ENCODE measurements at places on chromosomes 7 and 10.

- DNase-seq: no peak
Measured at GRCh38 chr10:101321073-101321472, 32.9 kb upstream of the BTRC start.

GRCh38 chr10:117663750-117664149 lies 121.2 kb downstream of the EMX2 start:
- peak; percentile 3 for DNase-seq

DNA sequence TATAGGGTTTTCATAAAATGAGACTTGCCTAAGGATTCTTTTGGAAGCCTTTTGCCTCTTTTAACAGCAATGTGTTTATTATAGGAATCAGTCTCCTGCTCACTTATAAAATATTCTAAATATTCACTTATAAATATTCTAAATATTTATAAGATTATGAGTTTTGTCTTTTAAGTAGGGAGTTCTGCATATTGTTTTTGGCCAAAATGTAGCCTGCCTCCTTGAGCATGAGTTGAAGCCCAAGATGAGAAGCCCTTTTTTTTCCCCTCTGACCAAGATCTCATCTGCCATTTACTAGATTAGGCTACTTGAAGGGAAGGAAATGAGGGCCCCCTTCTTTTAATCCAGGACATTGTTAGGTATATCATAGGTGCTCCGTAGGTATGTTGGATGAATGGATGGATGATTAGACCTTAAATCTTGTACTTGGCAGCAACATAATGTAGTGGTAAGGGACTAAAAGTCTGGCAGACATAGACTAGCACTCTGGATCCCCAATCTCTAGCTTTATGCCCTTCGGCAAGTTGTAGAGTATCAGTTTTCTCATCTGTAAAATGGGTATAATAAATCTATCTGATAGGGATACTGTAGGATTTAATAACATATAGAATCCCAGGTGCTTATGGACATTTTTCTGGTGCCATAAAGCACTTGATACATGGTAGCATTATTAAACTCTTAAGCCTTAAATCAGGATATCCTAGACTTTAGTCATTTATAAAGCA lies 59.1 kb downstream of the ARID5B start:
- DNase-seq: no peak

DNA sequence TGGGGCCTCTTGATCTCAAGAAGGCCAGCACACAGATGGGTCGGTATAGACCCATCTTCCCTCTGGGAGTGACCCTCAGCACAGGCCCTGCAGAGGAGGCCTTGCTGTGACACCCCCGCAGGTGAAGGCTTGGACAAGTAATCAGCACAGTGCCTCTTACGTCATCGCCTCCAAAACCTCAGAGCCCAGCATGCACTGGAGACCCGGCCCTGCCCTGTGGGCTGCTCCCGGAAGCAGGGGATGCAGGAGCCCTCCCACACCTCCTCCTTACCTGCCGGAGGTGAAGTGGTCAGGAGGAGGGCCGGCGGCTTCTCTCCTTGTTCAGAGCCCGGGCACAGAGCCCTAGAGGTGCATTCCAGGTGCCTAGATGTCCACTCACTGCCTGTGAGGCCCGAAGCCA lies 121.4 kb downstream of the PAXIP1 start:
- DNase-seq: no peak

DNA sequence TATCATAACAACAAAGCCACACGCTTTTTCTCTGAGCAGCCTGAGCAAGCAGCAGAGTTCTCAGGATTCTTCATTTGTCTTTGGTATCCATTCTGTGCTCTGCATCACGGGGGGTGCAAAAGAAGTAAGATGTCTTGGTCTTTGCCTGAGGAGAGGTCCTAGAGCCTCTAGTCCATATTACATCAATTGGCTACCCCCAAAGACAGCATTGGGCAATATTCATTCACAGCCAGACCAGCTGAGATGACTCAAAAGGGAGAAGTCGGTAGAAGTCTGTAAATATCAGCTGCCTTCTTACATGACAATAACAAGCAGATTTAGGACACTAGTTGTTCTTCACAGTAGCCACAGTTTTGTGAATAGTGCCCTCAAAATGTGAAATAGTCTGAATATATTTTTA lies 66.6 kb downstream of the FZD1 start:
- DNase-seq: no peak

DNA sequence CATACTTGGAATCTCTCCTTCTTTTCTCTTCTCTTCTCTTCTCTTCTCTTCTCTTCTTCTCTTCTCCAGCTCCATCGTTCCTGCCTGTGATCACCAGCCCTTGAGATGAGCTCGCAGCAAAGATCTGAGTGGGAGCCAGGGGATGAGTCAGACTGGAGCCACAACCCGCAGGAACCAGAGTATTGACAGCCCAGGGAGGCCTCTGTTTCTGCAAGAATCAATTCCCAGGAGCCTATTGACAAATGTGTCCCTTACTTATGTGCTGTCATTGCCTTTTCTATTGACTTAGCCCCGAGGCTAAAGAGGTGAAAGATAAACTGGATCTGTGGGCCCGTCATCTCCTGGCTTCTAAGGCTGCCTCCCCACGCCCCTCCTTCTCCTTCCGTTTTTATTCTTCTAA lies 13.1 kb upstream of the HABP2 start:
- DNase-seq: peak; percentile 14

GRCh38 chr10:45377858-45378257 lies 3.8 kb downstream of the ALOX5 start:
- no peak for DNase-seq

DNA sequence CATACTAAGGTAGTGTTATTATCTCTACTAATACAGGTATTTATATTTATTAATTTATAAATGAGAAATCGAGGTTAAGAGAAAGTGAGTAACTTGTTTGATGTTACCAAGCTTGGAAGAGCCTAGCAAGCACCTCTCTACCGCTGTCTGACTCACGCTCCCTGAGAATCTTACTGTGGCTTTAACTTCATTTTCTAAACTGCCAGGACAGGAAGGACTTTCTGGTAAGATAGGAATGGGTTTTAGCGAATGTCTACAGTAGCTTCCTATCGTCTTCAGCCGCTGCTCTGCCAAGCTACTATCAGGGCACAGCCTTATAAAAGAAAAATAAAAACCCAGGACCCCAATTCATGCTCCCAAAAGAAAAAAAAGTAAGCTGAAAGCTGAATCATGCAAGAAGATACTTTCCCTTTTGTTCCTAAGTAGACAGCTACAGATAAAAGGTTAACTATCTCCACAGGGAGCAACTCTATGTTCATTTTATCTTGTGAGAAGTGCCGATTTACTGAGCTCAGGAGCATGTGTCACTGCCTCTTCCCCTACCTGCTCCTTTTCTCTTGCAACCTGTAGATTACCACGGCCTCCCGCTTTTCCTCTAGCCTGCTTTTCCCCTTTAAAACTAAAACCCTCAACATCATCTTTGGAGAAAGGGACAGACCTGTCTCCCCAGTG lies 60.2 kb downstream of the THNSL1 start:
- DNase-seq: no peak

- no peak for DNase-seq
Measured at GRCh38 chr7:2688409-2689342, 674 bp downstream of the AMZ1 start.

GRCh38 chr10:24153031-24153430 lies 55.9 kb upstream of the KIAA1217 start:
- DNase-seq: no peak

GRCh38 chr10:116198676-116199035 lies 74.3 kb downstream of the GFRA1 start:
- DNase-seq: no peak

- no peak for DNase-seq
Measured at GRCh38 chr10:110724116-110724921, 80.2 kb downstream of the RBM20 start.

GRCh38 chr7:716222-716621 lies 10.3 kb upstream of the DNAAF5 start:
- no peak for DNase-seq

GRCh38 chr10:97664282-97664850 lies 22.7 kb downstream of the AVPI1 start:
- DNase-seq: no peak

DNA sequence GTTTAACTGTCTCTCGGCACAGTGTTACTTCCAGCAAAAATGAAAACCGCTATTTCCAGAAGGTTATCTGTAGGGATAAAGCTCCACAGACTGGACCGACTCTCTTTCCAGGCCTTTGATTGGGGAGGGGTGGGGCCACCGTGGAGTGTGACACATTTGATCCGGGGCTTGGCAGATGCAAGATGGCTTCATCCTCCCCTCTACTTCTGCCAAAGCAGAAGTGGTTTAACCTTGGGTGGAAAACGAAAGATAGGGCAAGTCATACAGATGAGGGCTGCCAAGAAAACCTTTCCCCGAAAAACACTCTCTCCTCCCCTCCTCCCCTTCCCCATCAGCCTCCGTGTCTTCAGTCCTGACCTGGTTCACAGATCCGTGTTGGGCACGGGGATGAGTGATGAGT lies 139.7 kb upstream of the SH2B2 start:
- no peak for DNase-seq

DNA sequence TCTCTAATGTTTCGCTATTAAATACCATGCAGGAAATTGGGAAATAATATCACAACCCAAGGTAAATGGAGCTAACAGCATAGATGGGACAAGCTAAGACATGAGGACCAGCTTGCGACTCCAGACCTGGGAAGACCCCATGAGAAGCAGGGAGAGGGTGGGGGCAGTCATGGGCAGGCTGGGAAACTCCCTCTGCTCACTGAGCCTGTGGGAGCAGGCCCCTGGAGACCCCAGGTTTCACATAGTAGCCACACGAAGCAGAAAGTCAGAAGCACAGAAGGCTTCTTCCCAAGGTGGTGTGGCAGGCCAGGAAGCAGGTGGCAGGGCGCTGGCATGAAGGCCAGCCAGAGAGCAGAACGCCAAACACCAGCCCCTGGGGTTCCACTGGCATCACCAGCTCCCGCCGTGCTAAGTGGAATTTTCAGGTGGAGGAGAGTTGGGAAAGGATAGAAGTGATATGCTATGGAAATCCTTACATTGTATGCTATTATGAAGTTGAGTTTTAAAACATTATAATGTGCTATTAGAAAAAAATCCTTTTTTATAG lies 99.9 kb upstream of the RNF32 start:
- DNase-seq: no peak

GRCh38 chr10:61760943-61761824 lies 98.5 kb downstream of the CABCOCO1 start:
- DNase-seq: peak; percentile 64

DNA sequence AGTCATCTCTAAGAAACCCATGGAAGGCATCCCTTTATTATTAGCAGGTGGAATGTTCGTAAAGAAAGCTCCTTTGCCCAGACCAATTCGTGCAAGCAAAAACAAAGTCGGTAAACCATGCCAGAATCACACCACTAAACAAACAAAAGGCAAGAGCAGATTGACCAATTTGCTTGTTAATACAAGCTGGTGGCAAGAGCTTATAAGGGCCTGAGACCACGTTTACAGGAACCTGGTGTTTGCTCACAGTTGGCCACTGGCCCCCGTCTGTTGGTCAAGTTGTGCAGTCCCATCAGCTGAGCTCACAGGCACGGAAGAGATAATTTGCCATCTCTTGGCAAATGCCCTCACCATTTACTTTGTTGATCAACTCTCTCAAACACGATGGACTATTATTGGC lies 342.2 kb upstream of the MKI67 start:
- DNase-seq: no peak

- DNase-seq: no peak
Measured at GRCh38 chr7:156842740-156843140, 50.2 kb downstream of the LMBR1 start.

GRCh38 chr10:36380538-36380937 lies 738.4 kb upstream of the FZD8 start:
- no peak for DNase-seq

GRCh38 chr10:47256751-47257336 lies 43.2 kb upstream of the GDF10 start:
- no peak for DNase-seq

DNA sequence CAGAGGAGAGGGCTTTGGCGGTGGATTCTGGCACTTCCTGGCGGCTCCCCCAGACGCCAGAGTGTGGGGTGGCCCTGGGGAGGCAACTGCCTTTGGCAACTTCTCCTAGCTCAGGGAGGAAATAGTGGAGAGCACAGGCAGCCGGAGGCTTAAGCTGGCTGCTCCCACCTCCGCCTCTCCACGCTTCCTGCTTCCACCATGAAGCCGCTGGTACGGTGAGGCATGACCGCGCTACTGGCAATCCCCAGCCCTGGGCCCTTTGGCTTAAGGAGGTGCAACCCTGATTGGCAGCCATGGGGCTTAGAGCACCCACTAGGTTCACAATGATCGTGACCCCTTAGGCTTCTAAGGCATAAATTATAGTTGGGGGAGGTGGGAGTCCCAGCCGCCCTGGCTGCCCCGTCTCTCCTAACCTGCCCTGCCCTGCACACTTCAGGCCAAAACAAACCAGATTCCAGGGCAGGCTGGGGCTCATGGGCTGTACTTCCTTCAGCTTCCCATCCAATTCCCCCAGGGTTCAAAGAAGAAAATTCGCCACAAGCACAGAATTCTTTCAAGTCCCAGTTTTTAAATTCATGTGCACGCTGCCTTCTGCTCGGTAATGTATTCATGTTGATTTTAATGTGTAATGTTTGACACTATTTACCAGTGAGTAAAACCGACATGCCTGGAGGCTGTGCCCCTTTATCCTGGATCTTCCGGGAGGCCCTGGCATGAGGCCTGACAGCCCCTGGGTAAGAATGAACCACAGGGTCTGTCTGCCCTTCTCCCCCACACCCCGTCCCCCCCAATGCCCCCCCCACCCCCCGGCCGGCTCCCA lies 90.7 kb upstream of the LRRC4 start:
- DNase-seq: no peak

DNA sequence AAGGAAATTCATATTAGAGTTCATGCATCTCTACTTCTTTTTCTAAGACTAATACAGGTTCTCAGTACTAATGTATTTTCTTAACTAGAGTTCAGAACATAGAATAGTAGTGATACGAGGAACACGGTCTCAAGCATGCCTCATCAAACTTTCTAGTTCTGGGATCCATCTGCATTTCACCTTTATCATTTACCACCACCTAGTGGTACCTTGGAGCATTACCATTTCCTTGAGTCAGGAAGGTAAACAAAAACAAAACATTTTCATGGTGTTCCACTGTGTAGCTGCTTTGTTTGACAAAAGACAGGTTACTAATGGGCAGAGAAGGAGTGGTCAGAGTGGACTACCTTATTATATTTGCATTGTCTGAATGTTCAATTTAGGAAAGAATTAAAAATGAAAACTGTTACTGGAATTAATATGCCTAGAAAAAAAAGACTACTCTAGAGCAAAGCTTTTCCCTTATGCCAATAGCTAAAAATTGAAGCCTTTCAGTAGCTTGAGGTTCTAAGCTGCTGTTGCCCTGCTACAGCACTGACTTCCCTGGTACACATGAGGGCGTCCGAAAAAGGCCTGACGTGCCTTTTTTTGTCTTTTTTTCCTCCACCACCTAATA lies 44.5 kb downstream of the STARD3NL start:
- no peak for DNase-seq

- peak; percentile 32 for DNase-seq
Measured at GRCh38 chr7:30406664-30407425, 71.7 kb downstream of the NOD1 start.

All from AG09309 (cell line).